ENCODE measurements at places on chromosomes 12 and 14. TPM values are rescaled to one million over a fixed set of nuclear protein-coding genes. Genes with fewer than 3 reads are reported as not detected.

DNA sequence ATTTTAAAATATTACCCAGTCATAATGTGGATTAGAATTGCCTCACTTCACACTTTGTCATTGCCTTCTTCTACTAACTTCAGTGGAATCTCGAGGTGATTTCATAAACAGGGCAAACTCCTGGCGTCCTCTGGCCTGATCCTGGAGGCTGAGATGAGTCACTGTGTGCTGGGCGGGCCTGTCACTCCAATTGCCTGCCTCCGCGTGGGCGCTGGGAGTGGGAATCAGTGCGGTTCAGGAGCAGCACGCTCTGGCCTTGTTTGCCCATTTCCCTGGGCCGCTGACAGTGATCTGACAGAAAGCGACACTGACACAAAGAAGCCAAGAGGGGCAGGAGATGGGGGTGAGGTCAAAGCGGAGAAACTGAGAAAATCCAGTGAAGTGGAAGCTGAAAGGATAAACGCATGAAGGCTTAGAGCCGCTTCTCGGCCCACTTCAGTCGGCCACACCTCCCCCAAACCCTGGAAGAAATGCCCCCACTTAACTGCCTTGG, 29.7 kb downstream of the LGR5 start:
- DNase-seq: no peak

Gene PLA2G1B
- total RNA-seq: 2.0 TPM

Gene DCAF5
- total RNA-seq: 50.0 TPM

Gene RPL10L
- not detected for total RNA-seq

Gene ERP27
- 1.0 TPM for total RNA-seq

All from posterior vena cava (tissue), 2 donors.